ENCODE measurements at places on chromosomes 7 and 10. TPM values are rescaled to one million over a fixed set of nuclear protein-coding genes. Genes with fewer than 3 reads are reported as not detected.

Gene SORCS1
- total RNA-seq: 3.3 TPM

Gene FAM241B
- 50.1 TPM for total RNA-seq

Gene SMKR1
- 0.98 TPM for total RNA-seq

Gene NT5C2
- 68.5 TPM for total RNA-seq

DNA sequence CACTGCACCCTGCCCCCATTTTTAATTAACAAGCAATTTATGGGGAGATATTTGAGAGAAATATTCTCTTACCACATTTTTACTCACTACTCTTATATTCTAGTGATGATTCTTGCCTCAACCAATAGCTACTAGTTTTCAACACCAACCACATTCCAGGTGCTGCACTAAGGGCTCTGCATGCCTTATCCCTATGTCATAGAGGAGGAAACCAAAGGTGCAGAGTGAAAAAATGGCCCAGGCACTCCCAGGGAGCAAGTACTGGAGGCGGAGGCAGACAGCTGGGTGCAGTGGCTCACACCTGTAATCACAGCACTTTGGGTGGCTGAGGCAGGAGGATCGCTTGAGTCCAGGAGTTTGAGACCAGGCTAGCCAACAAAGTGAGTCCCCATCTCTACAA, 35.5 kb upstream of the TPST1 start:
- H3K4me1 ChIP-seq: no peaks in the 10 kb centered on the region
- no peaks in the 10 kb centered on the region for H3K36me3 ChIP-seq
- no peak overlapping the region for H3K27ac ChIP-seq
- H3K27me3 ChIP-seq: no peaks in the 10 kb centered on the region

GRCh38 chr7:121123032-121123431, 134.5 kb downstream of the CPED1 start:
- H3K36me3 ChIP-seq: no peaks in the 10 kb centered on the region
- no peak overlapping the region for H3K4me3 ChIP-seq
- no peaks in the 10 kb centered on the region for H3K27me3 ChIP-seq
- no peak for DNase-seq
- no peak overlapping the region for H3K27ac ChIP-seq

DNA sequence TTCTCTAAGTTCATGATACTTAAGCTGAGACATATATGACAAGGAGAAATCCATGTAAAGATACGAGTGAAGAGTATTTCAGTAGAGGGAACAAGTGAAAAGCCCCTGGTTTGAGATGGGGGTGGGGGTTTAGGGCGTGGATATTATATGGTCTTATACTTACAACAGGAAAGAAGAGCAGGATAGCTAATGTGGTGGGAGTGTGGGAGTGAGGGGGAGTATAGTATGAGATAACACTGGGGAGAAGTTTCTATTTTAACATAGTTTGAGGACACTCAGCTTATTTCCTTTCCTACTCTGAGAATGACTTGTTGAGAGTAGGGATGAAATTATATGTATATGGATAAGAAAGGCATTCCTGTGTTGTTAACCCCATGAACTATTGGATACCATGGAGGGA, 36.5 kb downstream of the MCU start:
- H3K27me3 ChIP-seq: no peaks in the 10 kb centered on the region
- H3K27ac ChIP-seq: no peak overlapping the region
- H3K4me1 ChIP-seq: no peaks in the 10 kb centered on the region

DNA sequence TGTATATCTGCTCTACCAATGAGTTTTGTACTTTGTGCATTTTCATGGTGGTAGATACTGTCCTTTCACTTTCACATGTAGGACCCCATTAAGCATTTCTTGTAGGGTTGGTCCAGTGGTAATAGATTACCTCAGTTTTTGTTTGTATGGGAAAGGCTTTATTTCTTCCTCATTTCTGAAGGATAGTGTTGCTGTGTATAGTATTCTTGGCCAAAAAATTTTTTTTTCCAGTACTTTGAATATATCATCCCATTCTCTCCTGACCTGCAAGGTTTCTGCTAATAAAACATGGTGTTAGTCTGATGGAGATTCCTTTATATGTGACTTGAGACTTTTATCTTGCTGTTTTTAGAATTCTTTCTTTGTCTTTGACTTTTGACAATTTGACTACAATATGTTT, 12.0 kb downstream of the GIMAP8 start:
- DNase-seq: no peak
- no peaks in the 10 kb centered on the region for H3K4me1 ChIP-seq
- peaks cover 21% of the 10 kb centered on the region for H3K36me3 ChIP-seq

Measured in glutamatergic neuron (in vitro differentiated cells).